CD8-positive, alpha-beta T cell (primary cell): ENCODE measurements at places on chromosomes 13 and 19. TPM values are rescaled to one million over a fixed set of nuclear protein-coding genes. Genes with fewer than 3 reads are reported as not detected.

DNA sequence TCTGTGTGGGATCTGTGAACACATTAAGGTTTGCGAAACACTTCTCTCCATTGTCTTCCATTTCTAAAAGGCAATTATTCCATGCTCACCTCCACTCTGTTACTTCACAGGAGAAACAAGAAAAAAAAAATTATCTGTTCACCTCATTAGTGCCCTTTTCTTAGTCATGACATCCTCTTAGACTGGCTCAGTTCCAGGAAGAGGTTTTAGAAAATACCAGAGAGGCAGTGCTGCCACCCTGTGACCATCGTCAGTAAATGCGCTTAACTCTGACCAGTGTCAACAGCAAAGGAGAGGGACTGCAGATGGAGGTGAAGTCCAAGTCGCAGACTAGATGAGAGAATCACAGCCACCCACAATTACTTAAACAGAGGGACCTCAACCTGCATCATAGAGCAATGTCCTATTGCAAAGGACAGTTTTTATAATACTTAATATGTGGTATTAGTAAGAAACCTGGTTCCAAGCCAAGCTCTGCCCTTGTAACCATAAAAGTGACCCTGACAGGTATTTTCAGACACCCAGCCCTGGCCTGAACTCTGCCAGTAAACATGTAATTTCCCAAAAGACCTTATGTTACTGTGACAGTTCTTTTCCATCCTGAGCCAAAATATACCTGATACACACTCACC is 19.4 kb downstream of the CEACAM21 start:
- peak; percentile 60 for DNase-seq

DNA sequence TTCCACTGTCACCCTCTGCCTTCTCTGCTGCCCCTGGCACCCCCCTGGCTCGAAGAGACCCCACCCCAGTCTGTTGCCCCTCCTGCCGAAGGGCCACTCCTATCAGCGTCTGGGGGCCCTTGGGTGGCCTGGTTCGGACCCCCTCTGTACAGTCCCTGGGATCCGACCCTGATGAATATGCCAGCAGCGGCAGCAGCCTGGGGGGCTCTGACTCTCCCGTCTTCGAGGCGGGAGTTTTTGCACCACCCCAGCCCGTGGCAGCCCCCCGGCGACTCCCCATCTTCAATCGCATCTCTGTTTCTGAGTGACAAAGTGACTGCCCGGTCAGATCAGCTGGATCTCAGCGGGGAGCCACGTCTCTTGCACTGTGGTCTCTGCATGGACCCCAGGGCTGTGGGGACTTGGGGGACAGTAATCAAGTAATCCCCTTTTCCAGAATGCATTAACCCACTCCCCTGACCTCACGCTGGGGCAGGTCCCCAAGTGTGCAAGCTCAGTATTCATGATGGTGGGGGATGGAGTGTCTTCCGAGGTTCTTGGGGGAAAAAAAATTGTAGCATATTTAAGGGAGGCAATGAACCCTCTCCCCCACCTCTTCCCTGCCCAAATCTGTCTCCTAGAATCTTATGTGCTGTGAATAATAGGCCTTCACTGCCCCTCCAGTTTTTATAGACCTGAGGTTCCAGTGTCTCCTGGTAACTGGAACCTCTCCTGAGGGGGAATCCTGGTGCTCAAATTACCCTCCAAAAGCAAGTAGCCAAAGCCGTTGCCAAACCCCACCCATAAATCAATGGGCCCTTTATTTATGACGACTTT is 2.0 kb downstream of the ZFP36 start:
- DNase-seq = no peak

DNA sequence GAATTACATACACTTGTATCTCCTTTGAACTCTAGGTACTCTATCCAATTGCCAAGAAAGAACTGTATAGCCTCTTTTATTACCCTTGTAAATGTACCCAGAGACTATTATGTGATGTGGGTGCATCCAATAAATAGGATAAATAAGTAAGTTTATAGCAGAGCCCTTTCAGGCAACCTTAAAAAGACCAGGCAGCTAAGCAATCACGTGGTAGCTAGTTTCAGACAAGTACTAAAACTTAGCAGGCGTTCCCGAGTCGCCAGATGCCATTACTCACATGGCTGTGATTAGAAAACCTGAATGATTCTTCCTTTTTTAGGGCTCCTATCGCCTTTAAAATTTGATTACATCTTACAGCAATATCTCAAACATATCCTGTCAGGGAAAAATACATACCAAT is 1303.0 kb downstream of the EFNB2 start:
- DNase-seq = no peak

- no peak for DNase-seq
Observed at GRCh38 chr13:33441015-33441414, 155.5 kb upstream of the STARD13 start.

- no peak for DNase-seq
Observed at GRCh38 chr19:35944556-35944955, 8.4 kb downstream of the LRFN3 start.

- no peak for DNase-seq
Observed at GRCh38 chr13:72437458-72437857, 290.0 kb downstream of the MZT1 start.

GRCh38 chr19:5001615-5002014 is 32.7 kb downstream of the KDM4B start:
- peak; percentile 48 for DNase-seq

DNA sequence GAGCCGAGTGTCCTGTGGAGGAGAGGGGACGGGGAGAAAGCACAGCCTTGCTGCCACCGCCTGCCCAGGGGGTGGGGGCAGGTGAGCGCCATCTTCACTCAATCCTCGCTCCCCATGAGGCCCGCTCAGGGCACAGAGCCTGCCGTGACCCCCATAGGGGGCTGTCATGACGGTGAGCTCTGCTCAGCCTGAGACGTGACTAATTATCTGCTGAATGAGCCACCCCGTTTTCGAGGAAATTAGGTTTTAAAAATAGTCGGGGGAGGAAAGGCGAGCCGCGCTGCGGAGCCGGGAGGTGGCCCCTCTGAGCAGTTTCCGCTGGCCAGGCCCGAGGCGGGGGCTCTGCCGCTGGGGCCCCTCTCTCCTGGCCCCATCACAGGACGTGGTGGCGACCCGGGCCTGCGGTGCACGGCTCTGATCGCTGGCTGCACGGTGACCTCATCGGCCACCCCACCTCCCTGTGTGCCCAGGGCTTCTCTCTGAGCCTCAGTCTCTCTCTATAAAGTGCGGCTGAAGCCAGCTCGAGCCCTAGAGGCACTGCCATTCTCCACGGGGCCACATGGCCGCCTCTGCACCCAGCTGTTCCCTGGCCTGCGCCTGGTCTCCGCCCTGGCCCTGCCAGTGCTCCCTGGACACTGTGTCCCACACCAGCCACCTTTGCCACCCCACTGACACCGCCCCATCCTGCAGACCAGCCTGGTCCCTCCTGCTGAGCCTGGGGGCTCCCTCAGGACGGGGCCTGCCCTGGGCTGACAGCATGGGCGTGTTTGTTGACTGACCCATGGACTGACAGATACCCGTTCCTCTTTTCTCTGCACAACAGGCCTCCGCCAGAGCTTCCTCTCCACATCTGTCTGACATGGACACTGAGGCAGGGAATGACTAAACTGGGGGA is 28.3 kb downstream of the PIP5K1C start:
- DNase-seq = peak; percentile 12

GRCh38 chr19:38527466-38528136 is 90.2 kb downstream of the MAP4K1 start:
- DNase-seq = no peak

DNA sequence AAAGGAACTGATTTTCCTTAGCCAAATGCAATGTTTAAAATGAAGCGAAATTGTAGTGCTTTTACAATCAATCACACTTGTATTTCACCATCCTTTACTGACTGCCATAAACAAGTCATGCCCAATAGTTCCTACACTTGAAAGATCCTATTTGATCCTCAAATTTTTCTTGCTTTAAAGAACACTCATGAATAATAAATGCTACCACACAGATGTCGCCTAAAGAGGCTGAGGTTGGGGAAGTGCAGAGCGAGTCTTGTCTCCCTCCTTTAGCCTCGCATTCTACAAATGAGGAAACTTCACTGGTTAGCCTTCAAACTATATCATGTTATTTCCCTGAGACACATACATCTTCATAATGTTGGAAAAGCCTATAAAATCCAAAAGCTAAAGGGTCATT is 18.7 kb upstream of the AMER2 start:
- DNase-seq = no peak

DNA sequence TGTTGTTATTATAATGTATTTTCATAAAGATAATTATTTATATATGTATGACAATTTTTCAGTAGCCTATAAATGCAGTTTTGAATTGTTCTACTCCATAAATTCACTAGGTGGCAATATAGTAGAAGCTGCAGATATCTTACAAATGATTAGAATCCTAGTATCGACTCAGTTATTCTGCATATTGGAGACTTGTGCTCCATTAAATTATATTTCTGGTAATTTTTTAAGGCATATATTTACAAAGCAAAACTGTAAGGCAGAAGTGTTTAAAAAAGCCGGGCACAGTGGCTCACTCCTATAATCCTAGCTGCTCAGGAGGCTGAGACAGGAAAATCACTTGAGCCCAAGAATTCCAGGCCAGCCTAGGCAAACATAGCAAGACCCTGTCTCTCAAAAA is 58.7 kb downstream of the DPY19L3 start:
- DNase-seq = no peak

- no peak for DNase-seq
Observed at GRCh38 chr13:32877491-32877890, 138.7 kb upstream of the KL start.

GRCh38 chr13:90420683-90421082 is 926.8 kb upstream of the MIR17HG start:
- no peak for DNase-seq

DNA sequence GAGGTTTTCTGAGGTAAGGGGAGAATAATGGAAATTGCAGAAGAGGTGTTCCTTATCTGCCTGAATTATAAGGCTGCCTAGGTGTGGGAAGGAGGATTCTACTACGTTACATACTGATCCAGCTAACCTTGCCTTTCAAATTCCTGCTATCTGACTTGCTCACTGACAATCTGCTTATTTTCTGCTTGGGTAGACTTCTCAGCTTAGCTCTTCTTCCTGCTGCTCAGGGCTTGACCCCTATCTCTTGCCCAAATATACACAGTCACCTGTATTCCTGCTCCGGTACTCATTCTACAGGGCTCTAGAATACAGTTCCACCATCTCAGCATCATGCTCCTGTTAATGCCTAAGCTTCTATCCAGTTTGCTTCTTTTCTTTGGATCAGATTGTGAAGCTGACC is 1607.6 kb downstream of the OLFM4 start:
- no peak for DNase-seq

DNA sequence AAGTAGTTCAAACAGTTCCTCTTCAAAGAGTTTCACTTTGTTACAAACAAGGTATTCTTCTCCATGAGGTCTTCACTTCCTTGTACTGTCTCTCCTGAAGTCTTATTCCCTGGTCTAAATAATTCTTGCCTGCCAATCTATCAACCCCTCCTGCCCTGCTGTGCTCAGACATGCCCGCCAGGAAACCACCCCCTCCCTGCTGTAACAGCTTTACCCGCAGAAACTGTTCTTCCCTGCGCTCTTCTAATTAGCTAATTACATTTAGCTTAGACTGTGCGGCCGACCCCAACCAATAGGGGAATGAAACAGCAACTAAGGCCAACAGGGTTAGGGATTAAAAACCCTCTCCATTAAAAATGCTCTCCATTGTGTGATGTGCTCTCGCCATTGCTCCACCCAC is 46.7 kb downstream of the ZNF846 start:
- DNase-seq = no peak

DNA sequence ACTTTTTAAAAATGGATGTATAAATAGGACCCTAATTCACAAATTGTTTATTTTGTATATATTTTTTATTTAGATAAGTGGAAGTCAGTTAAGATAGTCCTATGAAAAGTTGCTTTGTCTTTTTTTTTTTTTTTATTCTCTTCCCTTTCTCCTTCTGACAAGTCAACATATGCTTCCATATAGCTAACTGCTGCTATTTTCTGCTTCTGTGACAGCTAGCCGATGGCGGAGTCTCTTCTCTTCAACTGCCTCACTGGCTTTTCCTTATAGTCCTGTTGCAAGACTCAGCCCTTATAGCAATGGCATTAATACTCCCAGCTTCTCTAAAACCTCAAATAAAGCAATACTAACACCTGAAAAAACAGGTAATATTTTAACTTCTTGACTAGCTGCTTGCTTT is 45.3 kb downstream of the SLAIN1 start:
- DNase-seq = no peak

- DNase-seq = no peak
Observed at GRCh38 chr13:50866817-50867636, 23.5 kb upstream of the DLEU7 start.

DNA sequence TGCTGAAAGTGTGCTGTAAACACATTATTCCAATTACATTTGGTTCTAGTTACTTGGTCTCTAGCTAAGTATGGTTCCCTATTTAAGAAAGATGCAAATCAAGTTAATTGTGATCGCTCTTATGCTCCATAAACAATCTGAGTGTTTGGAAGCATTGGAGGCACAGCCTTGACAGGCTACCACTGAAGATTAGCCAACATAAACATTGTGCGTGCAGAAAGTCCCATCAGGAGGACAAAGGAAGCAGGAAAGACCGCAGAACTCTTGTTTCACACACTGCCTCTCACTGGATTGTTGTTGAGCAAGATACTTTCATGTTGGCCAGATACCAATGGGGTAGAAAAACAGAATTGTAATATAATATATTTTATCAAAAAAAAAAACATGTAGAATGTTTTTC is 814.4 kb downstream of the EFNB2 start:
- no peak for DNase-seq

DNA sequence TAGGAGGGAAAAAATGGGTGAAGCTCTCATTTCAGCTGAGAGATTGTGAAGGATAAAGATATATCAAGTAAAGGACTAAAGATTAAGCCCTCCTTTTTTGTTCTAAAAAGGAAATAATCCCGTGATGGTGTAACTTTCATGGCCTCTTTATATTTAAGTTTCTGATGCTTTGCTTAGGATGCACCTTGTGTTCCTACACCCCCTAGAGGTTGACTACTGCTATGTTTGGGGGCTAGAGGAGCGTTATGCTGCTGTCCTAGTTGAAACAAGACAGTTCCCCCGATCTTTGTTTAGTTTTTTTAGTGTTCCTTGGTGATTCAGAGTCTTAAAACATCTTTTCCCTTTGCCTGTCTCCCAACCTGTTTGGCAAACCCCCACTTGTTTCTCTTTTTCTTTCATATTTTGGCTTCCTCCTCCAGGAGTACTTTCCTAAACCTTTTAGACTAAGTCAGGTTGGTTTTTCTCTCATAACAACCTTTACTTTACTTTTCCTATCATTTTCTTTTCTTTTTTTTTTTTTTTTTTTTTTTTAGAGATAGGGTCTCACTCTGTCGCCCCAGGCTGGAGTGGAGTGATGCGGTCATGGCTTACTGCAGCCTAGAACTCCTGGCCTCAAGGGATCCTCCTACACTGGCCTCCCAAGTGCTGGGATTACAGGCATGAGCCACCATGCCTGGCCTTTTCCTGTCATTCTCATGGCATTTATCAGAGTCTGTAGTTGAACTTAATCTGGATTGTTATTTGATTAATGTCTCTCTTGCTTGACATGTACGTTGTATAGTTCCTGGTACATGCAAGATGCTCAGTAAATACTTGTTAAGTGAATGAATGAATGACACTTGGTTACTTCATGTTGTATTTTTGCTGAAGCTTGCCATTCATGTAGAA is 2.8 kb downstream of the UBA2 start:
- peak; percentile 15 for DNase-seq

GRCh38 chr19:17766543-17767131 is 15.4 kb downstream of the FCHO1 start:
- DNase-seq = no peak

The PGLYRP1 gene
- not detected for total RNA-seq

The WDR88 gene
- not detected for total RNA-seq

The CHAF1A gene
- 28.1 TPM for total RNA-seq

The CRX gene
- not detected for total RNA-seq

The KLK14 gene
- total RNA-seq = not detected

The ABHD17A gene
- 204 TPM for total RNA-seq

The ZNF836 gene
- 17.6 TPM for total RNA-seq

The RNF17 gene
- not detected for total RNA-seq

The DMKN gene
- 1.9 TPM for total RNA-seq

The SHANK1 gene
- 1.2 TPM for total RNA-seq
